Activated CD8-positive, alpha-beta memory T cell treated with anti-CD3 and anti-CD28 coated beads, Interleukin-2, amount 50 U/mL, for 48 hours (primary cell): ENCODE measurements at places on chromosomes 7 and 10.

GRCh38 chr7:135147899-135148721 is at the start of gene TMEM140:
TSS of gene TMEM140 (plus strand) at chr7:135148072. CDS start at chr7:135164442, 16,370 bp downstream.
- peak; percentile 67 for DNase-seq

DNA sequence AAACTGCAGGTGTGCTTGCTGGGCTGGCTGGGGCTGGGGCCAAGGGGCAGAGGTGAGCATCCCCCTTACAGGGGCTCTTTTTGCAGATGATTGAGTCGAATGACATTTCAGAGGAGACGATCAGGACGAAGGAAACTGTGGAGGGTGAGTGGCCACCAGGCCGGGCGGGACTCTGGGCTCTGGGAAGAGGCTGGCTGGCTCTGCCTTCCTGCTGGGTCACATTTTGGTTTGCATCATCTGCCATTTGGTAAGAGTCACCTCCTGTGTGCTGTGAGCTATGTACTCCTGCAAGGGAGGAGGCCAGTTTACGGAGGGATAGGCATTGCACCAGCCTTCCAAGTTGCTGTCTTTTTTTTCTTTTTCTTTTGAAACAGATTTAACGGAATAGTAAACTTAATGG is 73.0 kb upstream of the GTF2IRD1 start:
- no peak for DNase-seq

- no peak for DNase-seq
Measured at GRCh38 chr10:58384544-58384998, 639 bp upstream of the TFAM start.

DNA sequence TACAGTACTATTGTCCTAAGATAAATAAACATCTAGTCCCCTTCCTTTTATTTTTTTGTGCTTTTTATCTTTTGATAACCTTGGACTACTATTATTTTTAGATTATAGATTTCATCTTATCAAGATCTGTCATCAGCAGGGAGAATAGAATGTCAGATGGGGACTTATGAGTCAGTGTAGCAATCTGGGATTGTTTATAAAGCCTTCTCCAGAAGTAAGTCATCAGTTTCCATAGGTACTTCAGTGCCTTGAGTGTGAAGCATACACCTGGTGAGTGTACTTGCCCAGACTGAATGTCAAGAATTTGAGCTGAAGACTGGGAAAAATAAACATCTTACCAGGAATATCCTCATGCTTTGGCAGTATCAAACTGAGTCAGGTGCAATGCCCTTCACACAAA is 2.1 kb downstream of the CASD1 start:
- DNase-seq, result no peak
